ENCODE measurements at places on chromosomes 6 and 20. TPM values are rescaled to one million over a fixed set of nuclear protein-coding genes. Genes with fewer than 3 reads are reported as not detected.

GRCh38 chr6:18527836-18528743 lies 140.9 kb downstream of the RNF144B start:
- no peak overlapping the region for H3K27ac ChIP-seq
- no peaks in the 10 kb centered on the region for H3K27me3 ChIP-seq
- H3K4me1 ChIP-seq = no peaks in the 10 kb centered on the region
- DNase-seq = no peak
- no peaks in the 10 kb centered on the region for H3K36me3 ChIP-seq
- no peak overlapping the region for H3K4me3 ChIP-seq

Gene SIM1
- not detected for polyA plus RNA-seq

Gene BPIFB1
- not detected for polyA plus RNA-seq

Gene LSM2
- 26.0 TPM for polyA plus RNA-seq

- H3K4me1 ChIP-seq = peaks cover 18% of the 10 kb centered on the region
- no peaks in the 10 kb centered on the region for H3K36me3 ChIP-seq
- DNase-seq = no peak
- H3K27me3 ChIP-seq = peaks cover 6% of the 10 kb centered on the region
Observed at GRCh38 chr6:170280689-170281045, 10.2 kb downstream of the DLL1 start.

- H3K4me1 ChIP-seq = no peaks in the 10 kb centered on the region
- no peak overlapping the region for H3K4me3 ChIP-seq
- H3K27ac ChIP-seq = no peak overlapping the region
- no peaks in the 10 kb centered on the region for H3K27me3 ChIP-seq
- no peak for DNase-seq
- no peaks in the 10 kb centered on the region for H3K36me3 ChIP-seq
Observed at GRCh38 chr20:59634435-59635005, 30.2 kb downstream of the PHACTR3 start.

DNA sequence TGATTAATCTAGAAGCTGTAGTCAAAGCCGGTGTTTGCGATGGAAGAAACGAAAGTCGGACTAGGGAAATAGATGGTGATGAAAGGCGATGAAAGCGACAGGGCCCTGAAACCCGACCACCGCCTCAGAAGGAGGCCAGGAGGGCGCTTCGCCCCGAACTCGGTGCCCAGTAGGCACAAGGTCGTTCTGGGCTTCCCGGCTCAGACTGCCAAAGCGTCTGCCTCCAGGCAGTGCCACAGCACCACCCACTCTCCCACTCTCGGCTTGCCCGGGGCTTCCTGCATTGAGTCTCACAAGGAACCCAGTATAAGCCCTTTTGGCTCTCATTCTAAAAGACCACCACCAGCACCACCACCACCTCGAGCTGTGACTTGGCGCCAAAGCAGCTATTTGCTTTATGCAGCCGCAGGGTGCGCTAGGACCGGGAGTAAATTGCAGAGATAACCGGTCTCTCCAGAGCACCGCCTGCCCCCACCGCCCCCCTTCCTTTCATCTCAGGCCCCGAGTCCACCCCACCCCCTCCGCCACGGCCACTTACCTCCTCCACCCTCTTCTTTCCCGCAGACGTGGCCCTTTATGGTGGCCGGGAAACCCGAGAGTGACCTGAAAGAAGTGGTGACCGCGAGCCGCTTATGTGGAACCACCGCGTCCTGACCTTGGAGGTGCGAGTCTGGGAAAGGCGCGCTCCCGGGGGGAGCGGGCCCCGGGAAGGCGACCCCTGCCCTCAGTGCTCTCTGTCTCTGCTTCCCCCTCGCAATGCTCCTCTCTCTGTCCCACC lies 2.4 kb downstream of the TCF21 start:
- H3K27me3 ChIP-seq = peaks cover 100% of the 10 kb centered on the region
- no peak overlapping the region for H3K27ac ChIP-seq
- peak overlapping the region; percentile 58 for H3K4me3 ChIP-seq
- no peaks in the 10 kb centered on the region for H3K4me1 ChIP-seq
- no peaks in the 10 kb centered on the region for H3K36me3 ChIP-seq

GRCh38 chr20:37986044-37986858 lies 47.0 kb downstream of the TTI1 start:
- H3K4me1 ChIP-seq = peaks cover 21% of the 10 kb centered on the region
- no peak for DNase-seq
- no peaks in the 10 kb centered on the region for H3K27me3 ChIP-seq

- no peak overlapping the region for H3K4me3 ChIP-seq
- H3K4me1 ChIP-seq = no peaks in the 10 kb centered on the region
- H3K36me3 ChIP-seq = no peaks in the 10 kb centered on the region
- DNase-seq = no peak
- no peak overlapping the region for H3K27ac ChIP-seq
- H3K27me3 ChIP-seq = no peaks in the 10 kb centered on the region
Observed at GRCh38 chr20:22052025-22052650, 346.7 kb downstream of the PAX1 start.

Gene FOXF2
- 0.03 TPM for polyA plus RNA-seq

Gene RAB44
- polyA plus RNA-seq = 1.5 TPM

Gene PGC
- polyA plus RNA-seq = not detected

DNA sequence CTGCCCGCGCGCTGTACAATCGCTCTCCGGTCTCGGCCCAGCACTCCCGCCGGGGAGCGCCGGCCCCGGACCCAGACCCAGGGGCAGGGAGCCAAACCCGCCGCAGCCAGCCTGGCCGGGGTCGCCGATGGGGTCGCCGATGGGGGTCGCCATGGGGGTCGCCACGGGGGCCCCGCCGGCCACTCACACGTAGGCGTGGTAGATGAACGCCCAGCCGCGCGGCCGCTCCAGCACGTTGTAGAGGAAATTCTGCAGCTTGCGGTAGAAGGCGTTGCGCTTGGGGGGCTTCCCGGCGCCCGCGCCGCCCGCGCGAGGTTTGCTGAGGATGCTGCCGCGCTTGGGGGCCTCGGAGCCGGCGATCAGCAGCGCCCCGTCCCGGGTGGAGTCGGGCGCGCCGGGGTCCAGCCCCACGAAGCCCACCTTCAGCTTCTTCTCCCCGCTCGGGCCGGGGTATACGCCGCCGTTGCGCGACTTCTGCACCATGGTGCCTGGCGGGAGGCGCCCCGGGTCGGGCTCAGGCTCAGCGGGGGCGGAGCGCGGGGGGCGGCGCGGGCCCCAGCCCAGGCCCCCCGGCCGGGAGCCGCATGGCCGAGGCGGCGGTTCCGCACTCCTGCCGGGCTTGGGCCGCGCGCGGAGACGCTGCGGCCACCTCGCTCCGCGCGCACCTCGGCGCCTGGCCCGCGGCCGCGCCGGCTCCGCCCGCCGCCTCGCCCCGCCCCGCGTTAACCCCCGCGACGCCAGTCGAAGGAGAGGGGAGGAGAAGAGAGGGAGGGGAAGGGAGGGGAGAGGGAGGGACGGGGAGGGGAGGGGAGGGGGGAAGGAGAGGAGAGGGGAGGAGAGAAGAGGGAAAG lies at the start of gene KCNQ2:
Gene KCNQ2, minus strand, starts transcription at position 675 of the 851 bp plus-strand sequence. Its CDS starts 192 bp downstream, at position 483.
- H3K4me3 ChIP-seq = no peak within 1 kb of the TSS
- H3K27ac ChIP-seq = no peak within 1 kb of the TSS
- no peak for DNase-seq
- H3K27me3 ChIP-seq = peaks cover 9% of the 10 kb centered on the region
- no peaks in the 10 kb centered on the region for H3K36me3 ChIP-seq

DNA sequence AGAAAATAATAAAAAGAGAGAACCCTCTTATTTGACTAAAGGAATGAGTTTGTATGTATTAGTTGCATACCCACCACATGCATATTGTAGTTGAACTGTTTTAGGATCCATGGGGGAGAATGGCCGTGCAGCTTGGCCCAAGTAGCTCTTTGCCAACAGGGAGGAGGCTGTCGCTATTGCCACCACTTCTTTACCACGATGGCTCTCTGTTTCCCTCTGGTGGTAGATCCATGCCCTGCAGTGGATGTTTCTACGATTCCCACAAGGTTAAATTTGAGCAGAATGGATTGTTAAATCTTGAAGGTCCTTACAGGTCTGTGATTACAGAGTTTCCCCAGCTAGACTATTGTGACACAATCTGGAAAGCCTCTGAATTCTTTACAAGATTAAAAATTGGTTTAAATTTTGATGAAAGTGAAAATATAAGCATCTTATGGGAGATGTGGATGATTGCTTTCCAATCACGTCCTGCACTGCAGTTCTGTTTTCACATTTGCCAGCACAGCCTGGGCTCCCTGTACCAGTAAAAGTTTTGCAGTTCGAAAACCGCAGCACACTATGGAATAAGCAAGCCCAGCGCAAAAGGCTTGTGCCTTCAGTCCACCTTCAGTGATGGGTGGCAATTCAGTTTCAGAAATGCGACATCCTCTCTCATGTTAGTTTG lies 34.4 kb upstream of the FNDC1 start:
- H3K27me3 ChIP-seq = no peaks in the 10 kb centered on the region
- H3K4me3 ChIP-seq = no peak overlapping the region
- H3K27ac ChIP-seq = no peak overlapping the region
- no peaks in the 10 kb centered on the region for H3K36me3 ChIP-seq
- peak; percentile 79 for DNase-seq

- no peaks in the 10 kb centered on the region for H3K27me3 ChIP-seq
- H3K4me1 ChIP-seq = no peaks in the 10 kb centered on the region
- H3K36me3 ChIP-seq = no peaks in the 10 kb centered on the region
- DNase-seq = no peak
- no peak overlapping the region for H3K27ac ChIP-seq
Observed at GRCh38 chr6:144954241-144954556, 669.1 kb downstream of the UTRN start.

- H3K27me3 ChIP-seq = no peaks in the 10 kb centered on the region
- H3K27ac ChIP-seq = no peak overlapping the region
- H3K36me3 ChIP-seq = no peaks in the 10 kb centered on the region
- H3K4me1 ChIP-seq = no peaks in the 10 kb centered on the region
Observed at GRCh38 chr20:61850926-61851900, 214.5 kb downstream of the TAF4 start.

DNA sequence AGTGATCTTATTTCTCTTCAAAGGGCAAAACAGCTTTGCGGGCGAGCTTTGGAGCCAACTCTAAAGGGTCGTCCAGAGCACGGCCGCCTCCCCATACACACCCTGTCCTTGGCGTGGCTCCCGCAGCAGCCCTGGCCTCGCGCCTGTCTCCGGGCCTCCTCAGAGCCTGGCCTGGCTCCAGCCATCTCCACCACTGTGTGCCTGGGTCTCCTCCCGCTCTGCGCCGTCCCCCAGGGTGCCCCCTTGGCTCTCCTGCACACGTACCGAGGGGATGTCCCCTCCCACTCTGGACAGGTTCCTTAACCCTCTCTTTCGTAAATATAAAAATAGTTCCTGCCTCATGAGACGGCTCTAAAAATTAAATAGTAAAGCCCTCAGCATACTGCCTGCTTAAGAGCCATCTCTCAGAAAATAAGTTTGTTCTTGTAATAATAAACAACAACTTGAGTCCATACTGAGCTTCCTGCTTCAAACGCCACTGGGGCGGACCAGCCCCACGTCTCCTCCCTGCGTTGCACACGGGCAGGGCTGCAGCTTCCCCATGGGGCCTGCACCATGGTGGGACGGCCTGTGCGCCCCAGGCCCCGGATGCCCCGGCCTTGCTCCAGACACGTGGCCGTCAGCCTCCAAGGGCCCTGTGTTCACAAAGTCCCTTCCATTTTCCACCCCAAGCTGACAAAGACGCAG lies 226.2 kb downstream of the TTLL2 start:
- no peaks in the 10 kb centered on the region for H3K36me3 ChIP-seq
- DNase-seq = no peak
- H3K27ac ChIP-seq = no peak overlapping the region
- H3K4me1 ChIP-seq = no peaks in the 10 kb centered on the region
- H3K4me3 ChIP-seq = no peak overlapping the region

DNA sequence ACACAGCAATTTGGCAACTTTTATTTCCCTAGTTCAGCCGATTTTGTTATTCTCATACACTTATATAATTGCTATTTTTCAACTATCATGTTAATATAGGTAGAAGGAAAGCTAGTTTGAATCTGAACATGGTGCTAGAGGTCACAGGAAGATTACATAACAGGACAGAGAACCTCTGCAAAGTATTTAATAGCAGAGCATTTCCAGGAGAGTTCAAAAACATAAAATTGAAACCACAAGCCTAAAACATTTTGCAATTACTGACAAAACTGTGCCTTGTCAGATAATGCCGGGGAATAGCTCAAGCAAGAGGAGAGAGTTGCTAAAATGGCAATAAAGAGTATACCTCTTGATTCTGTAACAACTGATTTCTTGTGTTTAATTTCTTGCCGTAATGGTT lies 70.8 kb downstream of the TFAP2B start:
- H3K27ac ChIP-seq = no peak overlapping the region
- no peak for DNase-seq
- no peaks in the 10 kb centered on the region for H3K4me1 ChIP-seq

- H3K36me3 ChIP-seq = no peaks in the 10 kb centered on the region
- H3K27ac ChIP-seq = no peak overlapping the region
- no peak overlapping the region for H3K4me3 ChIP-seq
- peak; percentile 21 for DNase-seq
Observed at GRCh38 chr6:131116755-131117360, 18.4 kb upstream of the AKAP7 start.

- no peaks in the 10 kb centered on the region for H3K27me3 ChIP-seq
- peaks cover 100% of the 10 kb centered on the region for H3K36me3 ChIP-seq
- H3K4me1 ChIP-seq = no peaks in the 10 kb centered on the region
- no peak overlapping the region for H3K4me3 ChIP-seq
- DNase-seq = peak; percentile 9
Observed at GRCh38 chr20:48638546-48638945, 189.3 kb downstream of the PREX1 start.

Gene FBXO5
- 1.3 TPM for polyA plus RNA-seq

Gene OTOR
- not detected for polyA plus RNA-seq

Gene MLIP
- polyA plus RNA-seq = not detected

- DNase-seq = no peak
- no peak overlapping the region for H3K4me3 ChIP-seq
- H3K36me3 ChIP-seq = no peaks in the 10 kb centered on the region
- no peak overlapping the region for H3K27ac ChIP-seq
- no peaks in the 10 kb centered on the region for H3K27me3 ChIP-seq
Observed at GRCh38 chr6:67131827-67132226, 1424.8 kb upstream of the EYS start.

Gene ESR1
- polyA plus RNA-seq = 0.24 TPM

DNA sequence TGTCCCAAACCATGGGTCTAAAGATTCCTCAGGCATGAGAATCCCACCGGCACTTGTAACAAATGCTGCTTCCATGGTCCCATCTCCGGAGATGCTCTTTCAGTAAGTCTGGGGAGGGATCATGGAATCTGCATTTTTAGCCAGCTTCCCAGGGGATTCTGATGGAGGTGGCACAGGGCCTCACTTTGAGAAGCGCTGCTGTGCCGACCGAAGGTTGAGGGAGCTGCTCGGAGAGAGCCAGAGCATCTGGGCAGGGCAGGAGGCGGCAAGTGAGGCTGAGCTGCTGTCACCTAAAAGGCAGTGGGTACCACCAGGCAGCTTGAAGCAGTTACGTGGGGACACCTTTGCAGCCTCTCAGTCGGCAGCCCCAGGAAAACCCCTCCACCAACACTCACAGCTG lies 100.2 kb upstream of the CDYL start:
- H3K4me3 ChIP-seq = no peak overlapping the region
- H3K27me3 ChIP-seq = no peaks in the 10 kb centered on the region
- H3K27ac ChIP-seq = no peak overlapping the region
- H3K36me3 ChIP-seq = no peaks in the 10 kb centered on the region
- DNase-seq = no peak

- H3K27ac ChIP-seq = no peak overlapping the region
- DNase-seq = no peak
- H3K4me1 ChIP-seq = peaks cover 7% of the 10 kb centered on the region
- no peaks in the 10 kb centered on the region for H3K27me3 ChIP-seq
- H3K4me3 ChIP-seq = no peak overlapping the region
Observed at GRCh38 chr6:81889377-81890053, 137.0 kb upstream of the TENT5A start.

GRCh38 chr6:115945812-115946211 lies 114.9 kb downstream of the FRK start:
- no peaks in the 10 kb centered on the region for H3K4me1 ChIP-seq
- no peak overlapping the region for H3K4me3 ChIP-seq
- no peak for DNase-seq
- no peak overlapping the region for H3K27ac ChIP-seq
- no peaks in the 10 kb centered on the region for H3K27me3 ChIP-seq
